ENCODE measurements at places on chromosomes 1 and 21. TPM values are rescaled to one million over a fixed set of nuclear protein-coding genes. Genes with fewer than 3 reads are reported as not detected.

Gene CA14
- total RNA-seq = 14.4 TPM

Gene RSPO1
- not detected for total RNA-seq

Gene COP1
- 23.4 TPM for total RNA-seq

Gene CFHR5
- total RNA-seq = not detected

Gene HTR1D
- total RNA-seq = 0.11 TPM

Gene PLXNA2
- total RNA-seq = 15.3 TPM

Gene NGF
- total RNA-seq = 4.9 TPM

Gene RXFP4
- total RNA-seq = not detected

Gene VWA5B1
- total RNA-seq = not detected

Gene CHRNB2
- total RNA-seq = not detected

Gene ZZZ3
- 30.2 TPM for total RNA-seq

Gene AQP10
- not detected for total RNA-seq

Gene PRR9
- total RNA-seq = not detected

Gene HRNR
- not detected for total RNA-seq

Gene CASZ1
- 58.2 TPM for total RNA-seq

Gene TADA1
- 9.4 TPM for total RNA-seq

Gene RIPK4
- total RNA-seq = 0.08 TPM

Gene CCDC30
- 1.9 TPM for total RNA-seq

Gene GPR52
- total RNA-seq = 0.22 TPM

Gene CLCA4
- total RNA-seq = not detected

Gene SLC22A15
- total RNA-seq = 10.3 TPM

Gene MOB3C
- total RNA-seq = 13.9 TPM

Gene PDZK1IP1
- total RNA-seq = not detected

Gene LRRC71
- not detected for total RNA-seq

Gene EPHA10
- 0.32 TPM for total RNA-seq

Gene KCNE1
- 5.5 TPM for total RNA-seq

Gene TRAF3IP3
- total RNA-seq = 1.7 TPM

Gene CYP4A22
- total RNA-seq = not detected

Gene CACNA1E
- 3.7 TPM for total RNA-seq

Gene SLC45A1
- 2.5 TPM for total RNA-seq

Gene ZNF691
- 7.7 TPM for total RNA-seq
